ENCODE measurements at places on chromosomes 7 and 10.
A peak's percentile ranks its signal among the peaks of the same experiment; 100 is the strongest.

DNA sequence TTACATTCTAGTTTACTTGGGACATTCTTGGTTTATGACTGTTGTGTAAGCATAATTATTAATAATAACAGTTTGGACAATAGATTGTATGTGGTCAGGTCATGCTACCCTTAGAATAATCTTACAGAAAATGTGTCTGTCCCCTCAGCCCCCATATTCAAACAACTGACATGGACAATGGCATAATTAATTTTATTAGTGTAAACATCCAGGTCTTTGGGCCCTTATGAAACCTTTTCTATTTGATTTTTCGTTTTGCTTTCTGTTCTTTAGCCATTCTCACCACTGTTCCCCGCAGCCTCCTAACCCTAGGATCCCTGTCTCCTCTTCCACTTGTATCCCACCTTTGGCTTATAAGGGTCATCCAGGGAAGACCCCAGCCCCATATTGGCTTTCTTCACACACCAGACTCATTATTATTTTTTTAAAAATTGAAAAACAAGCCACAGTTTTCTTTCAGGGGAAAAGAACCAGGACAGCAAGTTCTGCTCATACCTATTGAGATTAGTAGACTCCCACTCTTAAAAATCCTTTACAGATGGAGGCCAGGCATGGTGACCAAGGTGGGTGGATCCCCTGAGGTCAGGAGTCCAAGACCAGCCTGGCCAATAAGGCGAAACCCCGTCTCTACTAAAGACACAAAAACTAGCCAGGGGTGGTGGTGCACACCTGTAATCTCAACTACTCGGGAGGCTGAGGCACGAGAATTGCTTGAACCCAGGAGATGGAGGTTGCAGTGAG, 11.5 kb downstream of the VIM start:
- no peak for DNase-seq

DNA sequence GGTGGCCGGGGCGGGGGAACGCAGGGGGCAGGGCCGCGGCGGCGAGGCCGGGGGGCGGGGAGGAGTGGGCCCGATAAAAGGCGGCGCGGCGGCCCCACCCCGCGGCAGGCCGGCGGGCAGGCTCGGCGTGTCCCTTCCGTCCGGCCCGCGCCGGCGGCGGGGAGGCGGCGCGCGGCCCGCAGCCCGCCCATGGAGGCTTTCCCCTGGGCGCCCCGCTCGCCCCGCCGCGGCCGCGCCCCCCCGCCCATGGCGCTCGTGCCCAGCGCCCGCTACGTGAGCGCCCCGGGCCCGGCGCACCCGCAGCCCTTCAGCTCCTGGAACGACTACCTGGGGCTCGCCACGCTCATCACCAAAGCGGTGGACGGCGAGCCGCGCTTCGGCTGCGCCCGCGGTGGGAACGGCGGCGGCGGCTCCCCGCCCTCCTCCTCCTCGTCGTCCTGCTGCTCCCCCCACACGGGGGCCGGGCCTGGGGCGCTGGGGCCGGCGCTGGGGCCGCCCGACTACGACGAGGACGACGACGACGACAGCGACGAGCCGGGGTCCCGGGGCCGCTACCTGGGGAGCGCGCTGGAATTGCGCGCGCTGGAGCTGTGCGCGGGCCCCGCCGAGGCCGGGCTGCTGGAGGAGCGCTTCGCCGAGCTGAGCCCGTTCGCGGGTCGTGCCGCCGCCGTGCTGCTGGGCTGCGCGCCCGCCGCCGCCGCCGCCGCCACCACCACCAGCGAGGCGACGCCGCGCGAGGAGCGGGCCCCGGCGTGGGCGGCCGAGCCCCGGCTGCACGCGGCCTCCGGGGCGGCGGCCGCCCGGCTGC, at the start of gene NANOS1:
Gene NANOS1 (plus strand): TSS at position 102 of the 808 bp plus-strand sequence. CDS start 88 bp downstream, at position 190.
- DNase-seq = no peak

DNA sequence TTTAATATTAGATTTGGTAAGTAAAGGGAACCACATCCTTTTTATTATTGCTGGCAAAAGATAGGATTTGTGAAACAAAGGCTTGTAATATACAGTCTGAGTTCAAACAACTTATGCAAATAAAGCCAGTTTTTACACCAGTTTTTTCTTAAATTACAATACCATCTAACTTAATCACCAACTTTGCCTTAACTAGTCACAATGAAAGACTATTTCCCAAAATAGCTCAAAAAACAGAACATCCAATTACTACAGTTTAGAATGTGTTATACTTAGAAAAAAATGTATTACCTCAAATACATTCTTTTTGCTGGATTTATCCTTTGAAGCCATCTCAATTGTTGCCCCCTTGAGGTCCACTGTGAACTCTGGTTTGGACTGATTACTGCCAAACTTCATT, 108.5 kb downstream of the ARHGAP12 start:
- no peak for DNase-seq

- no peak for DNase-seq
Measured at GRCh38 chr10:72818076-72818475, 75.5 kb upstream of the OIT3 start.

GRCh38 chr10:99537989-99538917, 5.5 kb downstream of the NKX2-3 start:
- DNase-seq = no peak

DNA sequence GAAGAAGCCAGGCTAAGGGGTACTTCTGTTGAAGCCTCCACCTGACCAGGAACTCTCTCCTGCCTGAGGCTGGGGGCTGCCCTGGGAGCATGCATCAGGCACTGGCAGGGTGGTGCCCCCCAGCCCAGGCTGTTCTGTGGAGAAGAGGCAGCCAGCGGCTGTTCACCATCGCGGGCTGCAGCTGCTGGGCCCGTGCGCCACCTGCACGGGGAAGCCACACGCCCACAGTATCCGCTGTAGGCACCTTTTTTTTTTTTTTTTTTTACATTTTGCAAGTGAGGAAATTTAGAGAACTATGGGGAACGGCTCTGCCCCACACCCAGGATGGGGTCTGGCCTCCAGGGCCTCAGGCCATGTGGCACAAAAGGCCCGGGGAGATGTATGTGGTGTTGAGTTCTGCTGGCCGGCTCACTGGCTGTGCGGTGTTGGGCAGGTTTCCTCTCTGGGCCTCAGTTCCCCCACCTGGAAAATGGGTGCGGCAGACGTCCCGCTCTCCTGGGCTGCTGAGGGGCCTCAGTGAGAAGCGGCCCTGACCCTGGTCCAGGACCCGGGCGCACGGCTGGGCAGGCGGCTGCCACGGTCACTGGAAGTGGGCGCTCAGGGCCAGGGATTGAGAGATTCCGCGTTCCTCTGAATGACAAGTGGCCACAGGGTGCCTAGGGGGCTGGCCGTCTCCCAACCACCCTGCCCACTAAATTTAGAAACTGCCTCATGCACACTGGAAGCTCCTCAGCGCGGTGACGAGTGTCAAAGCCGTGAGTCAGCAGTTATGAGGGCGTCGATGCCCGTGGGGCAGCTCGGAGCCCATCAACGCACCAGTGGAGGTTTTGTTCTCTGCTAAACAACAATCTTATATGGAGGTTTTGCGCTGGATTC, 8.8 kb upstream of the INTS1 start:
- DNase-seq = peak; percentile 96

GRCh38 chr10:98326621-98327027, 58.6 kb upstream of the LOXL4 start:
- no peak for DNase-seq

DNA sequence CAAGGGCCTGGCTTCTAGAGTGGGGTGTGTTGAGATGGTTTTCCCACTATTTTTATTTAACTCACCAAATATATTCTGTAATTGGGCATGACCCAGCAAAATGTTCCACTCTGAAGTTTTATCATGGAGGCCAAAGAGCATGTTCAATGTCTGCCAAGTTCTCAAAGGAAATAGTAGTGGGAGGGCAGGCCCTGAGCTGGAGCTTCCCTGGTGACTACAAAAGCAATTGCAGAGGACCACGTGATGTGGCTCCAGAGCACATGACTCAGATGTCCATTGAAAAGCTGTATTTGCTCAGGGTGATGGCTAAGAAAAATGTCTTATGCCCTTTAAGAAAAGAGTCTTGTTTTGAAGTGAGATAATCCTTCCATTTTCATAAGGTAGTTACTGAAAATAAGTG, 1024.8 kb downstream of the LRMDA start:
- peak; percentile 21 for DNase-seq
